ENCODE measurements at places on chromosomes 16 and 17. TPM values are rescaled to one million over a fixed set of nuclear protein-coding genes. Genes with fewer than 3 reads are reported as not detected.

The MYH13 gene
- total RNA-seq = not detected

The CES5A gene
- total RNA-seq = not detected

The ADGRG1 gene
- 3.3 TPM for total RNA-seq

The AGRP gene
- not detected for total RNA-seq

The ZPBP2 gene
- not detected for total RNA-seq

The ZNF646 gene
- 26.0 TPM for total RNA-seq

The C16orf96 gene
- 0.13 TPM for total RNA-seq

Data from activated CD8-positive, alpha-beta T cell treated with anti-CD3 and anti-CD28 coated beads, Interleukin-2, amount 10 ng/mL, durations not matched to agents 7 days and 5 days (primary cell).